ENCODE measurements at places on chromosomes 4 and X.

DNA sequence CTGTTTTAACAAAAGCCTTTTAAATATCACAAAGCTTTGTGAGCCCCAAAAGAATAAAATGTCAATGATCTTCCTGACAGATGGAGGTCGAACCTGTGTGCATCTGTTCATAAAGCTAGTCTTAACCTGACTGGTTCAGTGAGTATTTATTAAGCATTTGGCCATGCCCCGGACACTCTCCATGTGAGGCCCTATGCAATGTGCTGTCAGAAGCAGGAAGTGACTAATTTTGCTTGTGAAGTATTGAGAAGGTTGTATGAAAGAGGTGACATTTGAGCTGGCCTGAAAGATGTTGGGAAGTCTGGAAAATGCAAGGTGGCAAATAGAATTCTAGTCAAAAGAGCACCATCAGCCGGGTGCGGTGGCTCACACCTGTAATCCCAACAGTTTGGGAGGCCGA lies 171.4 kb downstream of the MSL3 start:
- peak; percentile 52 for DNase-seq

GRCh38 chr4:4415806-4416805 lies 29.2 kb downstream of the NSG1 start:
- no peak for DNase-seq

GRCh38 chr4:93394545-93395081 lies 433.9 kb upstream of the ATOH1 start:
- DNase-seq: peak; percentile 5

- no peak for DNase-seq
Observed at GRCh38 chr4:32485956-32486355, 1765.8 kb downstream of the PCDH7 start.

GRCh38 chr4:18180892-18181291 lies 159.3 kb upstream of the LCORL start:
- DNase-seq: no peak

DNA sequence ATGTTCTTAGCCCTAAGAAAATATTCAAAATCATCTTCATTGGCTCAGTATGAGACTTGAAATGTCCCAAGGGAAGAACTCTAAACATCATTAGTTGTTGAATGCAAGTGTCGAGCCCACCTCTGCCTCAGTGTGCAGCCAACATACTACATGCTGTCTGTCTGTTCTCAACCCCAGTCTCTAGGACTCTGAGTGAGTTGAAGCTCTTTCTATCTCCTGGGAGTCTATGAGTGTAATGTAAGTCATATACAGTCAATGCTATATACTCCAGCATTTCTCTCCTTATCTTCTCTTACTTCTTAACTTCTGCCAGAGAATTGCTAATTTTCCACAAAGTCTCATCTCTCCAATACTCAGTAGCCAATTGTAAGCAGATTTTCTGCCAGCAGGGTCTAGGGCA lies 61.3 kb downstream of the SPATA18 start:
- DNase-seq: no peak

DNA sequence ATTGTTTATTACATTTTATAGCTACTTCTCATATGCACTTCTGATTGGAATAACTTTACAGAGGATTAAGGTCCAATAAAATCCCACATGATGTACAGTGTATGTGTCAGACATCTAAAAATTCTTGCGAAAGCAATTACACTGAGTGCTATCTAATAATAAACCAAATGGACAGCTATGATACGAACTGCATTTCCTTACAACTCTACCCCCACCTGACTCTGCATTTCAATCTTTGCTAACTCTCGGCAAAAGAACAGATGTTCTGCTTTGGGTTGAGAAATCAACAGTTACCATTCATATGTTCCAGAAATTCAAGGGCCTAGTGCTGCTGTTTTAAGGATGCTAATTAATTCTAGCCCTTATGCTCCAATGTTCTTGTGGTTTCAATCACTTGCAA lies 287.9 kb upstream of the NOCT start:
- DNase-seq: no peak

GRCh38 chr4:189178125-189178746 lies 762.4 kb upstream of the FRG1 start:
- DNase-seq: no peak

DNA sequence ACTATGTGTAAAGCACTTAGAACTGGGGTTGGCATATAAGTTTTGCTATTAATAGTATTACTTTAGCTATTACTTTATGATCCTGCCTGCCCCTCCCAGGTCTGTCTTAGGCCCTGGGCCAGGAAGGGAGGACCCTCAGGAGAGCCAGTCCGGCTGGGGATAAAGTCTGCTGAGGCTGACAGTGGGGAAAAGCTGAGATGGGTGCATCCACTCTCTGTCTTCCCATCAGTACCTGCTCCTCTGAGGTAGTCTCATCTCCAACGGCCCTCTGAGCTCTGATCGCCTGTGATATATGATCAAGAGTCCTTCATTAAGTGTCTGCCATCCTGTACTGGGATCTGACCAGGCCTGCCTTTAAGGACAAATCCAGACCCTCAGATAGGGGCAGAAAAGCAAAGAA lies 156.5 kb upstream of the PJA1 start:
- no peak for DNase-seq

GRCh38 chrX:8960957-8961468 lies 72.9 kb downstream of the FAM9B start:
- no peak for DNase-seq

DNA sequence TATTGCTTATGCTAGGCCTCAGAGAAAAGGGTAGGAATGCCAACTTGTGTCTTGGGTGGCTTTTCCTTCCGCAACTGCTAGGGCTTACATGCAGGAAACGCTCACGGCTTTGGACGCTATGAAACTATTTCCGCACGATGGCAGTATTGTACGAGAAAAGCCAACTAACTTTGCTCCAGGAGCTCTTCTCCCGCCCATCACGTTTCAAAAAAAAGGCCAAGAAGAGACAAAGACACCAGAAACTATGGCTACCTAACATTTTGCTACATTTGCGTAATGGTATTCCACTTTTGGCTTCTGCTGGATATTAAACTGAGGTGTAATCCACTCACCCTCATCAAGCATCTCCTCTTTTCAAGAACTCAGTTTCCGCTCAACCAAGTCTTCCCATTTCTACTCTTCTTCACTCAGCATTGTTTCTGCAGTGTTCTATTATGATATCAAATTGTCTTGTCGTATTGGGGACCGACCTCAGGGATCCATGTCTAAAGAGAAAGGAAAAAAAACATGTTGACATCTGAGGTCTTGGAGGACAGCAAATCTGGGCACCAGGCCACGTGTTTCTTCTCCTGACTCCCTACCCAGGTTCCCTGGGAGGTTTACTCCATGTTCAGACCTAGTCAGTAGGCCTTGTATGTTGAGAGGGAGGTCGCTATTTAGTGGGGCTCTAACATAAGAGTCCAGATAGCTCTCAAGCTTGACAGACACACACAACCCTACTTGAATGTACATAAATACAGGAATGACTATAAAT lies 239.4 kb upstream of the STK26 start:
- DNase-seq: no peak

GRCh38 chrX:55450259-55450658 lies 1.7 kb upstream of the MAGEH1 start:
- DNase-seq: no peak

- peak; percentile 70 for DNase-seq
Observed at GRCh38 chr4:180058691-180059215, 2184.4 kb upstream of the TENM3 start.

DNA sequence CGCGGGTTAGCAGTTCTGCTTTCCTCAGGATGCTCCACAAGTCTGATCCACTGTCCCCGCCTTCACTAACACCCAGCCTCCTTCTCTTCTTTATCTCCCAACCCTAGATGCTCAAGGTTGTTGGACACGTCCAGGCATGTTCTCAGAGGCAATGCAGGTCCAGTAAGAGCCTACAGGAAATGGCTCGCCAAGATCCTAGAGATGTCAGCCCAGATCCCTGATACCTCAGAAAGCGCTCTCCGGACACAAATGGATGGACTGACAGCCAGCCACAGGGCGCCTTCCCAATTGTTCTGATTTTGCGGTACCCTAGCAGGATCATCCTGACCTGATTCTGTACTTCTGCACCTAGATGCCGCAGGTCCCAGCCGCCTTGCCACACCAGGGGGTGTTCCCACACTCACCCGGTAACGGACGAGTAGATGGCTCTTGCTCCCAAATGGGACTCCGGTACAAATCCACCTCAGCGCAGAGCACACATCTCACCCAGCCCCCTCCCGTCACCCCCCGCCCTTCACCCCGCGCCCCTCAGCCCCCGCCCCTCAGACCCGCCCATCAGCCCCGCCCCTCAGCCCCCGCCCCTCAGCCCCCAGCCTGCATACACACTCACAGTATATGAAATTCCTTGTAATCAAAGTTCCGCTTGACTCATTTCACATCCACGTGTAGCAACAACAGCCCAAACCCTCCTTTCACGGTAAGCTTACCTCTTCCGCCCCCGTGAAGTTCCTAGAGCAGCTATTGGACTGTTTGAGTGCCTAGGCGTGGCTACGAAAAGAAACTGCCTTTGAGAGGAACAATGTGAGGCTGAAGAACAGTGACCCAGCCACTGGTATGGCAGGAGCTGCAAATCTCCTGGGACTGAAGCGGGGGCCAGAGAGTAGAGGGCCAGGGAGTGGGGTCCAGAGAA lies at the start of gene EDA2R:
Gene EDA2R (minus strand): TSS at position 488 of the 910 bp plus-strand sequence. CDS start 23,058 bp downstream, outside the sequence.
- peak; percentile 94 for DNase-seq

- DNase-seq: no peak
Observed at GRCh38 chrX:41621222-41621723, 67.5 kb upstream of the GPR34 start.

- DNase-seq: peak; percentile 58
Observed at GRCh38 chr4:112327965-112328733, 31.0 kb downstream of the ALPK1 start.

DNA sequence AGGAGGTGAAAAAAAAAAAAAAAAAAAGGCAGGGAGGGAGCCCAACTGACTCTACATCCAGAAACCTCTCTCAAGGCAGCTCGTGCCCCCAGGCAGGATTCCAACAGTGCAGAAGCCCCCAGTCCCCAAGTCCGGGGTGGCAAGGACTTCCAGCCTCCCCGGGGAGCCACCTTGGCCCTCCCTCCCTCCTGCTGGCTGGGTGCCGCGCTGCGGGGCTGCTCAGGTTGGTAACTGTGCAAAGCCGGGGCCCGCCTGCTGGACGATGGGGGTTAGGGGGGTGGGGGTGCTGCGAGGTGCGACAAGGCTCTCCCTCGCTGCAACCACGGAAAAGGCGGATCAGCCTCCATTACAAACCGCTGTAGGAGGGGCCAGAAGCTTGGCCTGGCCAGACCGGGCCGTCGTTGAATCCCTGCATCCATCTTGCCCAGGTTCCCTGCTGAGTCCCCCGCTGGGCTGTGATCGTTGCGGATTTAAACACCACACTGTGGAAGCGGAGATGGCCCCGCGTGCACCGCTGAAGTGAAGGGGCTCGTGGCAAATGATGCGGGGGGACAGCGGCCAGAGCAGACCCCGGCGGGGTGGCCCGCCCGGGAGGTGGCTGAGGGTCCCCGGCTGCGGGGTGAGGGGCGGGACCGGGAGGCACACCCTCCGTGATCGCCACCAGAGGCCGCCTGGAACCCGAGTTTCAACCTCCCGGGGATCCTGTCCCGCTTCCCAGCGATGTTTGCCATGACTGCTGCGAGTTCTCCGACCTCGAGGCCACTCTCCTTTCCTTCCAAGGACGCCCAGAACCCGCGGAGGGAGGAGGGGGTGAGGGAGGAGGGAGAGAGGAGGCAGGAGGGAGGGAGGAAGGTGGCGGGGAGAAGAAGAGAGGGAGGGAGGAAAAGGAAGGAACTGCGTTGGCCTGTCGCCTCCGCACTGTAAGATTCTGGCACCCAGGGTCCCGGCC lies 58.0 kb upstream of the DDX3X start:
- DNase-seq: peak; percentile 8

DNA sequence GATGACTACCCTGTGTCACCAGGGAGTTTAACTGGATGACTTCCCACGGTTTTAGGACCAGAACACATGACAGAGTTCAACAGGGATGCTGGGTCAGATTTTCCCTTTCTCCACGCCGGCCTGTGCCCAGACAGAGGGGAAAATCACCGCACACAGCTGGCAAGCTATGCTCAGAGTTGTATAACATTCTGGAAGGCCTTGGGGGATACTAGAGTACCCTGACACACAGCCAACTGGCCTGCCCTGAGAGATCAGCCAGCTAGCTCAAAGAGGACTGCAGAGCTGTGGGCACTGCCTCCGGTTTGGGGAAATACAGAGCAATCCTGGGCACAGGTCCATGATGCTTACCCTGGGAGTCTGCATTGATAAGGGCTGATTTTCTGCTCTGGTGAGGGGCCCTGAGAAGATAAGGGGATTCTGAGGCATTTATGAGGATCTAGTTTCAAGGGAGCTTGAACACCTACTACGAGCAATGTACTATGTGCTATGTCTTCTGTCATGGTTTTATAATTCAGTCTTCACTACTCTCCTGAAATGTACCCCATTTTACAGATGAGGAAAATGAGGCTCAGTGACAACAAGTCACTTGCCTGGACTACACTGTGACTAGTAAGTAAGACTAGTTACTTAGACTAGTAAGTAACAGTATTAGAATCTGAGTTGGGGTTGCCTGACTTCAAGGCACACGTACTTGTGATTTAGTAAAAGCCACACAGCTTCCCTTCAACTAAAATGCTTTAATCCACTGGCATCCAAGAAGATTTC lies 14.7 kb downstream of the C4orf54 start:
- DNase-seq: no peak

DNA sequence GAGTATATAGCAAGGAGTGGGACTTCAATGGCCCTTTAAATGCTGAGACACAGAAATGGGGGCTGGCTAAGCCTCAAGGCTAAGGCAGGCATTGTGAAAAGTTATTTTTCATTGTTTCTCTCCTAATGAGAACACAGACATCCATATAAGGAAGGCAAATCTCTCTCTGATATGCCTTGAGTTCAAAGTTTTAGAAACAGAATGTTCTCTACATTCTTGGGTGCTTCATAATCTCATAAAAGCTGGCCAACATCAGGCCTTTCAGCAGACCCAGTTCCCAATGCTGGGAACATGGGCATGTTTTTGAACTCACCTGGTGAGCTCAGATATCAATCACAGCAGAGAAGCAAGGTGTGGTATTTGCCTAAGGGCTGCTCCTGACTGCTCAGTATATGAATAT lies 19.4 kb upstream of the RAB40A start:
- no peak for DNase-seq

DNA sequence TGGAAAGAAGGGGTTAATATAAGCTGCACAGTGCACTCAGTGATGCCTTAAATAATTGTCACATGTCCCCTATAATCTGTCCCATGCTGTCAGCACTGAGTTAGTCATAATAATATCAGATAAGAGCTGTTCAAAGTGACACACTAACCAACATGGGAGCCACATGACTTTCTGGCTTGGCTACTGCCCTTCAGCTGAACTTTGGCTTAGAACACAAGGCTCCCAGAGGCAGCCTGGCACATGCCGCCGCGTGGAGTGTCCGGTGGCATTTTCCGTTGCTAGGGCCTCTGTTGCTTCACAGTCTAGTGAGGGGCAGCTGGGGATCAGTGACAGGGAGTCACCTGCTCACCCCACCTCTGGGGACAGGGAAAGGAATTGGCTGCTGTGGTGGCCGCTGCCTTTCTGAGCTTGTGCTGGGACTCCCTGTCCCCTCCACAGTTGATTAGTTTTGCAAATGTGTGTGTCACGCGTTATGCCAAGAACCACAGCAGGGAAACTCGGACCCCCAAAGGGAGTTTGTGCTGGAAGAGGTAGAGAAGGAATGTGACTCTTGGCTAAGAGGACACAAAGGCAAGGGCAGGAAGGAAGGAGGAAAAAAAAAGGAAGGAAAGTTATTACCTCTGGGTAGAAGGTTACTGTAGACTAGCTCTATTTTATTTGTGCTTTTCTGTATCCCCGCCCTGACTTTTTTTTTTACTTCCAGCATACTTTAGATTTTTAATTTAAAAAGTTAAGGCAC lies 41.1 kb upstream of the PPARGC1A start:
- no peak for DNase-seq

GRCh38 chr4:107153956-107154355 lies 117.8 kb upstream of the DKK2 start:
- no peak for DNase-seq

Measured in HT1080 (cell line).